Thymus (tissue), 14 donors: ENCODE measurements at places on chromosomes 5 and 9.

GRCh38 chr9:81497091-81497490, 192.3 kb downstream of the TLE1 start:
- DNase-seq = no peak

- no peak for DNase-seq
These were observed 55.4 kb downstream of the LHX2 start for GRCh38 chr9:124066783-124067577.

DNA sequence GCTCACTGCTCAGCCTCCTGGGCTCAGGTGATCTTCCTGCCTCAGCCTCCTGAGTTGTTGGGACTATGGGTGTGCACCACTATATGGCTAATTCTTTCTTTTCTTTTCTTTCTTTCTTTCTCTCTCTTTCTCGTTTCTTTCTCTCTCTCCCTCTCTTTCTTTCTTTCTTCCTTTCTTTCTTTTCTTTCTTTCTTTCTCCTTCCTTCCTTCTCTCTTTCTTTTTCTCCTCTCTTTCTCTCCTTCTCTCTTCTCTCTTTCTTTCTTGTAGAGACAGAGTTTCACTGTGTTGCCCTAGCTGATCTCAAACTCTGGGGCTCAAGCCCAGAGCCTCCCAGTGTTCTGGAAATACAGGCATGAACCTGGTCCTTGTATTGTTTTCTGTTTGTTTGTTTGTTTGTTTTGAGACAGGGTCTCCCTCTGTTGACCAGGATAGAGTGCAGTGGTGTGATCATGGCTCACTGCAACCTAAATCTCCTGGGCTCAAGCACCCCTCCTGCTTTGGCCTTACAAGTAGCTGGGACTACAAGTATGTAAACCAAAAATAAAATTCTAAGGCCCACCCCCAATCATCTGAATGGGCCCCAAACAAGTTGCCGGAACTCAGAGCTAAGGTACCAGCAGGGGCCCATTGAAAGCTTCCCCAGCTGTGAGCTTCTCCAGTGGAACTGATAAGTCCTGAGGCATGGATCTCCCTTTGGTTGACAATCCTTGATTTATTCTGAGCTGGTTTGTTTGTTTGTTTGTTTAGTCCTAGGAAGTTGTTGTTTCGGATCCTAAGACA, 11.9 kb upstream of the BTF3 start:
- no peak for DNase-seq

DNA sequence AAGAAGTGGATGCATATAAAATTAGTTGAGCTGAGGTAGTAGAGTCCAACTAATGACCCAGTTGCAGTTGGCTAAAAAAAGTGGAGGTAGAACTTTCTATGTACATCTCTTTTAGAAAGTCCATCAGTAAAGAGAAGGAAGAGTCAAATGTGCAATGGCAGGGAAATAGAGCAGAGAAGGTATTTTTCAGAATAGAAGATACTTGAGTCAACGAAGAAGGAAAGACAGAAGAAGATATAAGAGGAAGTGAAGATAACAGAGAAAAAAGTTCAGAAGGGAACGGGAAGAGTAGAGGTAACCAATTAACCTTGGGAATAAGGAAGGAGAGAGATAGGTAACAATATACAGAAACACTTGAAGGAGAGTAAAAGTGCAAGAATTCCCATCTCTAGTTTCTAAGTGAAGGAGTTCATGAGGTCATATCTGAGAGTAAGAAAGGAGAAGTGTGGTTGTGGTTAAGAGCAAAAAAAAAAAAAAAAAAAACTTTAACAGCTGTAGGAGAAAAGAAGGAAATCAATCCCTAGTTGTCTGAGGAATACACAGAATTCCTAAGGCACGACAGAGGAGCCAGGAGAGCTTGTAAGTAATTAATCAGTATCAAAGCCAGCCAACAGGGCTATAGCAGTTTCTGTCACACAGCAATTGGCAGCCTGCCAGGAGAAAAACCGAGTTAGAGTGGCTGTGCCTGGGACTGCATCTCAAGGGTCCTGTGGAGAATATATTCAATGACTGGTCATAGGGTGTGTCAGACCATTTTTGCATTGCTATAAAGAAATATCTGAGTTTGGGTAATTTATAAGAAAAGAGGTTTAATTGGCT, 61.0 kb downstream of the ARL15 start:
- no peak for DNase-seq

GRCh38 chr5:85823462-85824426, 794.0 kb upstream of the COX7C start:
- DNase-seq = no peak

DNA sequence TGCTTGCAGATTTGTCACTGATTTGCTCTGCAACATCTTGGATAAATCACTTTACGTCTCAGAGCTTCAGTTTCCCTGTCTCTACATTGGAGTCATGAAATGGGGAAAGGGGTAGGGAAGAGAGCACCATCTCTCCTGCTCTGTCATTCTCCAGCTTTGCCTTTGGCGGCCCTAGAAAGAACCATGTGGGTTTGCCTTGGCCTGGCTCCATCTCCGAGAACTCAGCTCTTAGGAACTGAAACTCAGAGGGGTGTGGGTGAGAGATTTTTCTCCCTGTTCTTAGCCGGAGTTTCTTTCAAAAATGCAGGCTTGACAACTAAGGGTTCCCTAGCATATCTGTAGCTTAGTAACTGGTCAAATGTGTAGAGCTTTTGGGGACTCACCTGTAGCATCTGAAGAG, 123.5 kb downstream of the SMARCA2 start:
- no peak for DNase-seq

DNA sequence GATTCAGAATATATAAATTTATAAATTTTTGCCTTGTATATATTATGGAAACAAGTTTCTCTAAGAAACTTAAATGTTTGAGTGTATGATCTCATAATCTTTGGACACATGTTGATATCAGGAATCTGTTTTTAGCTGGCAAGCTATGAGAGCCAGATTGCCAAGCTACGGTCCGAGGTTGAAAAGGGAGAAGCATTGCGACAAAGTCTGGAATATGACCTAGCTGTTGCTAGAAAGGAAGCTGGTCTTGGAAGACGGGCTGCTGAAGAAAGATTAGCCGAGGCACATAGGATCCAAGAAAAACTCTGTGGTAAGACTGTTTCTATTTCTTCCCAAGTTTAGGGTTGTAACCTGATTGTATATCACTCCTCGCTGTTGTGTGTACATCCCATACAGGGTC, 25.9 kb downstream of the CCDC171 start:
- no peak for DNase-seq

DNA sequence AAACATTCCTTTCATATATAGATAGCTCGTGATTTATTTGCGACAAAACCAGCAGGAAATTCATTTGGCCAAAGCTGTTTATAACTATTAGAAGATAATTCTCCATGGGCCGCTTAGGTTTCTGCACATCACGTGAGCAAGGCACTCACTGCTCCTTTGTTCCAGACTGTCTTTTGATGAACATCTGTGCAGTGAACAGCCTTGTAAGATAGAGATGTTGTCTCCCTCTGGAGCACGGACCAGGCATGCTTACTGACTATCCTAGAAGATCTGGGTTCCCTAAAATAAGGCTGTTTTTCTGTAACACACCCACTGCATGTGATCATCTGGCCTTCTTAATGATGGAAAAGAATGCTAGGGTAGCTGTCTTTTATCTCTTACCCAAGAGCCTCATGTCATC, 30.9 kb downstream of the YIPF5 start:
- DNase-seq = no peak

- DNase-seq = no peak
These were observed 1.4 kb upstream of the CSNK1A1 start for GRCh38 chr5:149552553-149553160.

DNA sequence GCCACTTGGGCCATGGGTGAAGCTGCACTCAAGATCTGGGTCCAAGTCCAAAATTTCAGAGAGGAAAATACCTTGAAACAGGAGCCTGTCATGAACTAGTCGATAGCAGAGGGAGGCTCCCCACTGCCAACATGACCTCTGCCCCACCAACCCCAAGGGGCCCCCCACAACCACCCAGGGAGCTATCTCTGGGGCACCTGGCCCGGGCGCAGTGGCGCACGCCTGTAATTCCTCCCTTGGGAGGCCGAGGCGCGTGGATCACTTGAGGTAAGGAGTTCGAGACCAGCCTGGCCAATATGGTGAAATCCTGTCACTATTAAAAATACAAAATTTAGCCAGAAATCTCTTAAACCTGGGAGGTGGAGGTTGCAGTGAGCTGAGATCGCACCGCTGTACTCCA, 20.1 kb upstream of the HMCN2 start:
- no peak for DNase-seq

GRCh38 chr9:85536076-85536475, 205.7 kb downstream of the AGTPBP1 start:
- DNase-seq = no peak

GRCh38 chr5:145014109-145014508, 821.0 kb downstream of the PRELID2 start:
- DNase-seq = no peak

DNA sequence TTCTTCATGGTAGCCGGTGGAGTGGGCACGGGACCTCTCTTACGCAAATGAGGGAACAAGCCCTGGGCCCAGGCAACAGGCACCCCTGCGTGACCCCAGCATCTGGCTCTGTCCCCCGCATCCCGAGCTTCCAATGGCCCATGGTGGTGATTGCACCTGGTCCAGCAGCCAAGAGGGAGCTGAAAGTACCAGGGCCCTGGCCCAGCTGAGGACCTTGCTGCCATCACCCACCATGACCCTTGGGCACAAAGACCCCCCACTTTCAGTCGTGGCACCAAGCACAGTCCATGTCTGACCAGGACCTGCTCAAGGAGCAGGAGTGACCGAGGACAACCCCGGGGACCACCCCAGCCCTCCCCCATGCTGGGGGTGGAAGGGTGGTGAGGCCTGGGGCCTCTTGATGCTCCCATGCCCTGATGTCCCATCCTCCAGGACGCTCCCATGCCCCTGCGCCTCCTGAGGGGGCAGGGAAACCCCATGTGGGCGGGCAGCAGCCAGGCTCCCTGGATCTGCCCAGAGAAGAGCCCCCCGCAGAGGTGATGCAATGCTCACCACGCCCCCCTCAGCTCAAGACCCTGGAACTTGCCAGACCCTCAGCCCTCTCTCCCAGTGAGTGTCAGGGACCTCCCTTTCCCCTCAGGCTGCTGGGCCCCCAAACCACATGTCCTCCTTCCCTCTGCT, 123.9 kb downstream of the ADAMTS2 start:
- no peak for DNase-seq

GRCh38 chr5:79540939-79541338, 27.0 kb upstream of the HOMER1 start:
- no peak for DNase-seq

- DNase-seq = no peak
These were observed 49.3 kb upstream of the SYNPO start for GRCh38 chr5:150590979-150591695.

DNA sequence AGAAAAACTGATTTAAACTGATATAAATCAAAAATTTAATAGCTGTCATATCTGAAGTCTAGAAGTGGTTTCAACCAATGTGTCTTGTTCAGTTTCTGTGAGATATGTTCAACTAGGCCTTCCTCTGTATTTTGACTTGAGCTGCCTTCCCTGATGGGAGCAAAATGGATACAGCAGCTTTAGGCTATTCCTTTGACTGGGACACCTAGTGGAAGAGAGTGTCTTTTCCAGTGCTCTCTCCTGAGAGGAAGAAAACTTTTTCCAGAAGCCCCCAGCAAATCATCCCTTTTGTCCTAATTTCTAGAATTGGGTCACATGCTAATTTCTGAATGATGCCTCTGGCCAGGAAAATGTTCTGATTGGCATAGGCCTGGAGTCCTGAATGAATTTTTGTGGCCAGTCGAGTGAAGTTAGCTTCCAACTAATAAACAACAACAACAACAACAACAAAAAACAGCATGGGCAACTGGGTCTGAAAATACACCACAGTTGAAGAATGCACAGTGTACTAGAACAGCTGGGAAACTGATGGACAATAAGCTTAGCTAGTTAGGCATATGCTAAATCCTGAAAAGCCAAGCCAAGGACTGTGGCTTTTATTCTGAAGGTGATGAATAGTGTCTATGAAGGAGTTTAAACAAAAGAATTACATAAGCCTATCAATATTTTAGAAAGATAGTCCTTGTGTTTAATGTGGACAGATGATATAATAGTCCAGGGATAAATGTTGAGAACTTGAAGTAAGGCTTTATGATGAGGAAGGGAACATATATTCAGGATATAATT, 125.7 kb downstream of the FBN2 start:
- no peak for DNase-seq

DNA sequence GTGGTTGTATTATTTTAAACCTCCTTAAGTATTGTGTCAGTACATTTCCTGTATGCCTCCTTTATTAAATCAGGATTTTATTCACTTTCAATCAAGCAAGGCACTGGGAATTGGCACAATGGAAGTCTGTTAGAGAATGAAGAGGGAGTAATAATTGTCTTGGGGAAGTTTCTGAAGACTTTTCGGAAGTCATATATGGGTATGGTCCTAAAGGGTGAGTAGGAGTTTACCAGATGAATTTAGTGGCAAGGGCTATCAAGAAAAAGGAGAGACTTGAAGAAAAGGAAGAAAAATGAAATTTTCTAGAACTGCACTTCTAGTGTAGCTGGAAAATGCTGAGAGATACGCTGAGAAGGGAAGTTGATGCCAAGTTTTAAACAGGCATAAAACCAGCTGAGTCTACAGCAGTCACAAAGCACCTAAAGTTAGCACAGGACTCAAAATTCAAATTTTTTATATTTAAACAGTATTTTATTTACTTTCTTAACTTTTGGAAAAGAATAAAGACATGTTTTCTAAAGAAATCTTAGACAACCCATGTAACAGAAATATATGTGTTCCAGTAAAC, 184.9 kb downstream of the SMC2 start:
- DNase-seq = no peak

DNA sequence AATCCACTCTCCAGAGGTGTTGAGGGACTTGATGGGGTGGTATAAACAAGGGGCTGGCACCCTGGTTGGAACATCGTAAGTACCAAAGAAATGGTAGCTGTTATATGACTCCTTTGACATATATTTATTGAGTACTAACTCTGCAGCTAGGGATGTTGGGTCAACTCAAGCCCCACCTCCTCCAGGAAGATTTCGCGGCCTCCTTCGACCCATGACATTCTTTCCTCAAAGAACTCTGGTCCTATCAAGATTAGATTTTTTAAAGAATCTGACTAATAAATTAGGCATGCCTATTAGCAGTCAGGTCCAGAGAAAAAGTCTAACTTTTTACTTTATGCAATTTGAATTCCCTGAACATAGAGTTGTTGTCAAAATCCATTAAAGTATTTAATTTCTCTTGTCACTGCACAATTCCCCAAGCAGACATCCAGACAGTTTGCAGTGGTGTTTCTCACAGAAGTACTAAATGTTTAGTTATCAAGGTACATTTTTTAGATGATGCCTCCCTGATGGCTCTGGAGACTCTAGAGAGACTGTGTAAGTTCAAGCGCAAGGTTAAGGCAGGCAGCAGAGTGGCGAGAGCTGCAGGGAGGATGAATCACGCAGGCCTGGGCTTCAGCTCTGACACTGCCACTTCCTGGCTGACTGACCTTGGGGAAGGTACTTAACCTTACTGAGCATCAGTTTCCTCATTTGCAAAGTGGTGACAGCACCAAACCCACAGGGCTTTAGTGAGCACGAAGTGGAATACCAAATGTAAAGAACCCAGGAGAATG, 209.6 kb downstream of the TTLL11 start:
- DNase-seq = no peak
